ENCODE measurements at places on chromosomes 5 and 9. TPM values are rescaled to one million over a fixed set of nuclear protein-coding genes. Genes with fewer than 3 reads are reported as not detected.

The NR4A3 gene
- total RNA-seq = 9.1 TPM

The CAPSL gene
- total RNA-seq = 1.9 TPM

The PCDHGB2 gene
- 4.0 TPM for total RNA-seq

The PHF24 gene
- 0.98 TPM for total RNA-seq

The ZNF354C gene
- 6.9 TPM for total RNA-seq

The RASGEF1C gene
- total RNA-seq = 0.16 TPM

The HMMR gene
- total RNA-seq = 0.91 TPM

The C9orf50 gene
- total RNA-seq = 1.1 TPM

The FLT4 gene
- 29.4 TPM for total RNA-seq

The RETREG1 gene
- 104 TPM for total RNA-seq

The PDZD2 gene
- total RNA-seq = 14.8 TPM

The CCL27 gene
- total RNA-seq = not detected

The PCDHGA12 gene
- total RNA-seq = 4.0 TPM

The FABP6 gene
- total RNA-seq = not detected

The CARTPT gene
- not detected for total RNA-seq

The PRELID2 gene
- 12.1 TPM for total RNA-seq

The NKD2 gene
- 14.1 TPM for total RNA-seq

The PCDHA4 gene
- total RNA-seq = 4.1 TPM

The HACD4 gene
- 2.9 TPM for total RNA-seq

The FCN2 gene
- total RNA-seq = 3.6 TPM

The ZNF782 gene
- total RNA-seq = 7.0 TPM

The PCDHA9 gene
- total RNA-seq = 0.85 TPM

The TMEM252 gene
- total RNA-seq = 111 TPM

The C1QTNF3 gene
- total RNA-seq = 38.4 TPM

The HAVCR1 gene
- total RNA-seq = 114 TPM

The KLHL9 gene
- total RNA-seq = 30.5 TPM

The PIP5K1B gene
- total RNA-seq = 10.1 TPM

The MSX2 gene
- total RNA-seq = 0.79 TPM

The FAT2 gene
- 0.13 TPM for total RNA-seq

The DRD1 gene
- 0.25 TPM for total RNA-seq

The FGFR4 gene
- 72.6 TPM for total RNA-seq

The TMC1 gene
- 0.25 TPM for total RNA-seq

The QRFP gene
- total RNA-seq = not detected

The OGN gene
- total RNA-seq = 3.8 TPM

The GPR21 gene
- 4.1 TPM for total RNA-seq

The ZFAND5 gene
- 218 TPM for total RNA-seq

The ADAMTS12 gene
- 2.0 TPM for total RNA-seq

The RACK1 gene
- total RNA-seq = 1,240 TPM

The SPINK5 gene
- 0.91 TPM for total RNA-seq

The GRIN1 gene
- total RNA-seq = 0.47 TPM

The SLC46A2 gene
- total RNA-seq = 0.66 TPM

The STPG3 gene
- total RNA-seq = 0.38 TPM
